Breast epithelium (tissue), 4 donors: ENCODE measurements at places on chromosomes 1 and 21. TPM values are rescaled to one million over a fixed set of nuclear protein-coding genes. Genes with fewer than 3 reads are reported as not detected.

The KCNQ4 gene
- total RNA-seq = 1.3 TPM

DNA sequence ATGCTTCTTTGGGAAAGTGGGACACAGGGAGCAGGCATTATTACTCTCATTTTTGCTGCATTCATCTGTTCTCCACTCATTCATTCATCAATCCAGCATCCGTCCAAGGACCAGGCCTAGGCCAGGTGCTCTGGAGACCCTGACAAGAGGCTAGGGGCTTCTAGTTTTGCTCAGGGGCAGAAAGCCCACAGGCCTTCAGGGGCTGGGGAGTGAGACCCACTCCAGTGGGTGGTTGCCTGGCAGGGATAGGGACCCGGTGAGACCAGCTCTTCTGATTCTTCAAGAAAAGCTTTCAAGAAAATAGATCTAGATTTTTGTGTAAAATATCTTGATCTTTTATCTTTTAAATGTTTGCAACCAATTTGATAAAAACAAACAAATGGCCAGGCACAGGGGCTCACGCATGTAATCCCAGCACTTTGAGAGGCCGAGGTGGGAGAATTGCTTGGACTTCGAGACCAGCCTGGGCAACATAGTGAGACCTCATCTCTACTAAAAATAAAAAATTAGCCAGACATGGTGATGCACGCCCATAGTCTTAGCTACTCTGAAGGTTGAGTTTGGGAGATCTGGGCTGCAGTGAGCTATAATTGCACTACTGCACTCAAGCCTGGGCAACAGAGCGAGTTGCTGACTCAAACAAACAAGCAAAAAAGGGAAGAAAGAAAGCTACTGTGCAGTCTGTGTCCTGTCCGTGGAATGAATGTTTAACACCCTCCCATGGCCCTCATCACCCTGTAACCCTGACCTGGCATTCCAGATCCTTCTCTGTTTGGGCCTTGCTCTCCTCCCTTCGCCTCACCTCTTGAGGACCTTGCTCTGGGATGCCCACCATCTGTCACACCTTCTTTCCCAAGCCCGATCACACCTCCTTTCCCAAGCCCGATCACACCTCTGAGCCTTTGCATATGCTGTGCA lies 17.3 kb upstream of the LRP8 start:
- no peaks in the 10 kb centered on the region for H3K27me3 ChIP-seq
- no peak overlapping the region for H3K27ac ChIP-seq
- no peak overlapping the region for H3K4me3 ChIP-seq
- DNase-seq = no peak

DNA sequence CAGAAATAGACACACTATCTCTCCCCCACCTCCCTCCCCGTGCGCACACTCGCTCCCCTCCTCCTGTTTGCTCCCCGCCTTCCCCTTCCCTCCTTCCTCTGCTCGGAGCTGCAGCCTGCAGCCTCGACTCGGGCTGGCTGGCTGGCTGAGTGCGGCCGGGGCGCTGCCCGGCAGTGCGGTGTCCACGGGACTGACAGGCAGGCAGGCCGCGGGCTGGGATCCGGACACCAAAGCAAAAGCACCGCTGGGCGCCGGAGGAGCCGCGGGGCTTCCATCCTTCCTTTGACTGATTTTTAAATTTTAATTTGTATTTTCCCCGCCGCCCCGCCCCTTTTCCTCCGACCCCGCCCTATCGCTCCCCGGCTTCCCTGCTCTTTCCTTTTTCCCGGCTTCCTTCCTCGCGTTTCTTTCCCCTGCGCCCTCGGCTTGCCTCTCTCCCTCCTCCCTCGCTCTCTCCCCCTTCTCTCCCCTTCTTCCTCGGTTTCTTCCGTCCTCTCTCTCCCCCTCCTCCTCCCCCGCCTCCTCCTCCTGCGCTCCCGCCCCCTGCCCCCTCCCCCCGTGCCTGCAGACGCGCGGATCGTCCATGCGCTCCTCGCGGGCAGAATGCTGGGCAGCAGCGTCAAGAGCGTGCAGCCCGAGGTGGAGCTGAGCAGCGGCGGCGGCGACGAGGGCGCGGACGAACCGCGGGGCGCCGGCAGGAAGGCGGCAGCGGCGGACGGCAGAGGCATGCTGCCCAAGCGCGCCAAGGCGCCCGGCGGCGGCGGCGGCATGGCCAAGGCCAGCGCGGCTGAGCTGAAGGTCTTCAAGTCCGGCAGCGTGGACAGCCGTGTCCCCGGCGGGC lies 109.4 kb downstream of the NAV1 start:
- H3K4me3 ChIP-seq = peak overlapping the region; percentile 53
- peak overlapping the region; percentile 80 for H3K27ac ChIP-seq
- no peak for DNase-seq
- no peaks in the 10 kb centered on the region for H3K36me3 ChIP-seq

The FAM151A gene
- total RNA-seq = 0.33 TPM

DNA sequence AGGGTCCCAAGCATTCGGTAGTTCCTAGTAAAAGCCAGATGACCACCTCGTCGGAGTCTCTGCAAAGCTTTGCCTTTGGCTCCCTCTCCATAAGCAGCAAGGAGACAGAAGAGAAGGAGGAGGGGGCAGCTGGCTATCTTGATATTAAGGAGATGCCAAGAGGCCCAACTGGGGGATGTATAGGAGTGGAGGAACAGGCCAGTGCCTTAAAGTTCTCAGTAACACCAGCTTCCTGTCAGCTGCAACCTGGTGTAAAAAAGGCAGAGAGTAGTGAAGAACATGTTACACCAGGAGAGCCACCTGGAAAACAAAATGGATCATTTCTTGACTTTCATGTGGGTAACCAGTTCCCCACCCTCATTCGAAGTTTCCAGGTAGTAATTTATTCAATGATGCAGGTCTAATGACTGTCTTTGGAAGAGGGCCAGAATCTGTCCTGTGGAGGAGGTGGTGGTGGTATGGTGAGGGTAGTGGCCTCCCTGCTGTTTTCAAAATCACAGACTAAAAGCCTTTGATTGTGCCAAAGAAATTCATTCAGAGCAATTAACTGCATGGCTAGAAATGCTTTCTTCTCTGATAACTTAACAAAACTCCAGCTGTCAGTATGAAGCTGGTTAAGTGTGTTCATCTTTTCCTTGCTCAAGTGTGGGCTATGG lies 27.3 kb downstream of the TMEM200B start:
- H3K4me1 ChIP-seq = no peaks in the 10 kb centered on the region
- no peak overlapping the region for H3K4me3 ChIP-seq
- DNase-seq = no peak
- H3K36me3 ChIP-seq = no peaks in the 10 kb centered on the region
- no peaks in the 10 kb centered on the region for H3K27me3 ChIP-seq

The FCGR2B gene
- total RNA-seq = 40.0 TPM

DNA sequence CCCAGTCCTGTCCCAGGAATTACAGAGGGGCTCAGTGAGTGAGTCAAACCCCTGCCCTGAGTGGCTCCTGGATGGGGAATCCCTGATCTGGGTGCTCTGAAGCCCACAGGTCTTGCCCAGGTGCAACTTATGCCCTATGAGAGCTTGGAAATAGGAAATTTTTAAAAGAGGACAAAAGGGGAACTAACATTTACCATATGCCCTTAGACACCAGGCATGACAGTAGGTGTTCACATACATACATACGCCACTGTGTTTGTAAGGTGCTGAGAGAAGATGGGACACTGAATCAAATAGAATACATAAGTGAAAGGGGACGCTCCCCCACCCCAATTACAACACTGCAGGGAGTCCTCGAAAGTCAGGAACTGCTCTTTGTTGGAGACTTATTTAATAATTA lies 1.4 kb downstream of the CFAP45 start:
- peak overlapping the region; percentile 14 for H3K27ac ChIP-seq
- no peaks in the 10 kb centered on the region for H3K4me1 ChIP-seq
- H3K27me3 ChIP-seq = no peaks in the 10 kb centered on the region
- no peaks in the 10 kb centered on the region for H3K36me3 ChIP-seq
- no peak for DNase-seq

DNA sequence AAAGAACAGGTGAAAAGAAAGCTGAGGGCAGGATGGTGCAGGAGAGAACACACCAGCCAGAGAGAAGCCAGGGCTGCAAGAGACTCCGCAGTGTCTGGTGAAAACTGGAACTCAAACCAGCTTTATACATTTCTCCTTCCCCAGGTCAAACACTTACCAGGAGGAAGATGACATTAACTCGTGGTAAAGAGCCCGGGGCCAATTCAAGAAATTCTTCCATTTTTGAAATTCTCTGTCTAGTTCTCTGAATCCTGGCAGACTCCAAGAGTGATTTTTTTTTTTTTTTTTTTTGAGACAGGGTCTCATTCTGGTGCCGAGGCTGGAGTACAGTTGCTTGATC lies 25.8 kb upstream of the SIPA1L2 start:
- H3K4me1 ChIP-seq = no peaks in the 10 kb centered on the region
- no peaks in the 10 kb centered on the region for H3K27me3 ChIP-seq
- no peak for DNase-seq
- H3K27ac ChIP-seq = no peak overlapping the region
- H3K4me3 ChIP-seq = no peak overlapping the region

The C8A gene
- not detected for total RNA-seq

GRCh38 chr1:163870666-163871065 lies 548.9 kb downstream of the NUF2 start:
- H3K27ac ChIP-seq = no peak overlapping the region
- no peak for DNase-seq
- H3K36me3 ChIP-seq = no peaks in the 10 kb centered on the region

The VANGL2 gene
- total RNA-seq = 0.48 TPM

DNA sequence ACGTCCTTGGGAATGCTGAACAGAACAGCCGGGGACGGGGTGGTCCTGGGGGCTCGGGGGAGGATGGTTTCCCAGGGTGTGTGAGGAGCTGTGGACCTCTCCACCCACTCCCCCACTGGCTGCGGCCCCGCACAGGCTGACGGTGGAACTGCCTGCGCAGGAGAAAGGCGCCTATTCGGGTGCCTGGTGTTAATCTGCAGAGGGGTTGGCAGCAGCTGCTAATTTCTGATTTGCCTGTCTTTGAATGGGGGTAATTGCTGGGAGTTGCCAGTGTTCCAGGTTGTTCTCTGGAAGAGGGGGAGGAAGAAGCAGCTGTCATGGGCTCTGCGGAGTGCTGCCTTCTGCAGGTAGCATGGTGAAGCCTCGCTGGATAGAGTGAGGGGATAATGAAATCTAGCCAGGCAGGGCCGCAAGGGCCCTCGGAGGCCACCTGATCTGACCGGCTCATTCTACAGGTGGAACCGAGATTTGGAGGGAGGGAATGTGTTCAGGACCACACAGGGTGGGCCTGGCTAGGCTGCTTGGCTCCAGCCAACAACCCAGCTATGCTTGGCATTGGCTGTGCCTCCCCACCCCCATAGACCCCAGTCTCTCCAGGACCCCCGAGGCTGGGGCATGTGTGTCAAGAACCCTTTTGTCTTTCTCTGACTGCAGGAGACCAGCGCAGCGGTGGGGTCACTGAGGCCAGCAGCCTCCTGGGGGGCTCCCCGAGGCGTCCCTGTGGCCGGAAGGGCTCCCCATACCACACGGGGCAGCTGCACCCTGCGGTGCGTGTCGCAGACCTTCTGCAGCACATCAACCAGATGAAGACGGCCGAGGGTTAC lies 67.1 kb downstream of the PTPRU start:
- H3K27me3 ChIP-seq = no peaks in the 10 kb centered on the region
- DNase-seq = no peak
- H3K27ac ChIP-seq = no peak overlapping the region
- no peaks in the 10 kb centered on the region for H3K4me1 ChIP-seq
- H3K36me3 ChIP-seq = no peaks in the 10 kb centered on the region

GRCh38 chr1:19689856-19690255 lies 25.2 kb downstream of the HTR6 start:
- no peak for DNase-seq
- H3K27ac ChIP-seq = no peak overlapping the region
- H3K4me3 ChIP-seq = no peak overlapping the region
- H3K4me1 ChIP-seq = no peaks in the 10 kb centered on the region
- H3K27me3 ChIP-seq = no peaks in the 10 kb centered on the region
